ENCODE measurements at places on chromosomes 7 and 10. TPM values are rescaled to one million over a fixed set of nuclear protein-coding genes. Genes with fewer than 3 reads are reported as not detected.

Gene ARMS2
- not detected for total RNA-seq

Gene CRCP
- total RNA-seq = 26.6 TPM

Gene SPDYE11
- 0.54 TPM for total RNA-seq

Gene CPED1
- total RNA-seq = 14.8 TPM

Gene RASA4B
- total RNA-seq = 2.7 TPM

Gene OLAH
- 0.40 TPM for total RNA-seq

Gene NPY4R
- not detected for total RNA-seq

Gene TMEM229A
- total RNA-seq = not detected

Gene ABCC2
- 191 TPM for total RNA-seq

Gene TUBB8
- not detected for total RNA-seq

Gene GNA12
- 18.3 TPM for total RNA-seq

Gene CCDC172
- not detected for total RNA-seq

Gene CYP2C9
- not detected for total RNA-seq

Gene HOXA5
- 7.5 TPM for total RNA-seq

Gene ZP3
- total RNA-seq = 20.2 TPM

Gene ANKRD61
- 0.72 TPM for total RNA-seq

Gene ZNF12
- 22.8 TPM for total RNA-seq

Gene MORN4
- total RNA-seq = 19.5 TPM

Gene EPDR1
- total RNA-seq = 103 TPM

Gene PRLHR
- total RNA-seq = not detected

Gene ZNF853
- 0.59 TPM for total RNA-seq

Gene PRKG1
- total RNA-seq = 0.81 TPM

Gene PANK1
- 11.2 TPM for total RNA-seq

Gene ERCC6
- 7.9 TPM for total RNA-seq

Gene SLC16A9
- 5.7 TPM for total RNA-seq
